ENCODE measurements at places on chromosomes 13 and 19. TPM values are rescaled to one million over a fixed set of nuclear protein-coding genes. Genes with fewer than 3 reads are reported as not detected.

SMIM44 gene
- not detected for polyA plus RNA-seq

ZNF486 gene
- 23.6 TPM for polyA plus RNA-seq

SERP2 gene
- polyA plus RNA-seq: 13.0 TPM

SIGLEC8 gene
- 0.07 TPM for polyA plus RNA-seq

GRIK5 gene
- polyA plus RNA-seq: 26.3 TPM

DNA sequence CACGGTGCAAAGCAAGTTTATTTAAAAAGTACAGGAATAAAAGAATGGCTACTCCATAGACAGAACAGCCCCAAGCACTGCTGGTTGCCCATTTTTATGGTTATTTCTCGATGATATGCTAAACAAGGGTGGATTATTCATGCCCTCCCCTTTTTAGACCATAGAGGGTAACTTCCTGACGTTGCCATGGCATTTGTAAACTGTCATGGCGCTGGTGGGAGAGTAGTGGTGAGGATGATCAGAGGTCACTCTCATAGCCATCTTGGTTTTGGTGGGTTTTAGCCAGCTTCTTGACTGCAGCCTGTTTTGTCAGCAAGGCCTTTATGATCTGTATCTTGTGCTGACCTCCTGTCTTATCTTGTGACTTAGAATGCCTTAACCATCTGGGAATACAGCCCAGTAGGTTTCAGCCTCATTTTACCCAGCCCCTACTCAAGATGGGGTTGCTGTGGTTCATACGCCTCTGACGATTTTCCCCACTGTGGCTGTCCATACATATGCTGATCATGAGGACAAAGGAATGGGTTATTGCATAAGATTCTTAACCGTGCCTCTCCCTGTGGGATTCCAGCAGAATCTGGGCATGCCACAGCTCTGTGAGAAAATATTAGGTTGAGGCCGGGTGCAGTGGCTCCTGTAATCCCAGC is 36.9 kb upstream of the ZNF507 start:
- no peak for DNase-seq

GRCh38 chr19:15316498-15316897 is 15.8 kb downstream of the BRD4 start:
- DNase-seq: no peak

DNA sequence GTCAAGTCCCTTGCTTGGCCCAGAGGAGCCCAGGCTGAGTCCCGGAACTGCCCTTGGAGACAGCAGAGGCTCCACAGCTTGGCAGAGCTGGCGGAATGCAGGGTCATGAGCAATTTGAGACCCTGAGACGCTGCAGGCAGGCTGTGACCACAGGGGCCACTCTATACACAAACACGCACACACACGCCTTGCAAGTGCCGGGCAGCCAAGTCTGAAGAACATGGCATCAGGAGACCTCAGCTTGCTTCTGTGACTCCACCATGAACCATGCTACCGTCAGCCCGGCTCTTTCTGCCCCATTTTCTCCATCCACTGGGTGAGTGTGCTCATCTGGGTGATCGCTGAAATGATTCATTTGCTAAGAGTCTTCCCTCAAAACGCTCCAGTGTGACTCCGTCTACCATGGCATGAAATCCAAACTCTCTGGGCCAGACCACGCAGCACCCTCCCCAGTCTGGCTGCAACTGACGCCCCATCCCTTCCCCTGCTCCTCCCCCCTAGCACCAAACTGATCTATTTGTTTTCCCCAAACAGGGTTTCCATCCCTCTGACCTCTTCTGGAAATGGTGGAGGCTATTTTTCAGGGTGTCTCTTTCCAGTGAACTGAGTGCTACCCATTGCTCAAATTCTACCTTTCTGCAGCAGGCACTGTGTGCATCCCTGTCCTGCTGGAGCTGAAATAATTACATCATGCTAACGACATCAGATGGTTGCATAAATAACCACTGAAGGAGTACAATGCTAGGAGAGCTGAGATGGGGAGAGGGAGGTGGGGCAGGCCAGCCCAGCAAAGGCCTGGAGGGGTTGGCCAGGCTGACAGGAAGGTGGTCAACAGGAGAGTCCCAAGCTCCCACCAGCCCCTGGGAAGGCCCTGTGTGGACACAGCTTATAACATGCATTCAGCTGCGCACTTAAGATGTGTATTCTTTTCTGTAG is 3.1 kb downstream of the CARS2 start:
- DNase-seq: no peak

DNA sequence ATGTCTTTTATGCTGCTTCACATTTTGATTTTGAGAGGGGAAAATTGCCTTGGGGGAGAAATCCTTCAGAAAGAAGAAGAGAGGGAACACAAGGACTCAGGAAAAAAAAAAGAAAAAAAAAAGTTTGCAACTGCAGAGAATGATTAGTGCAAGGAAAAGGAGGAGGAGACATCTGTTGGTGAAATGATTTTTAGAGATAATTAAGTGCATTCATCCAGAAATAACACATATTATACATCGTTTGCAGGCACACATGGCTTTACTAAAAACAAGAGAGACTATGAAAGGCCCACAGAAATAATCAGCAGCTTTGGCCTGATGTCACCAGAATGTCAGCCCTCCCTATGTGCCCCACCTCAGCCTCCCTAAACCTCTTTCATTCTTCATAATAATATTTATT is 1058.2 kb downstream of the PCDH9 start:
- DNase-seq: no peak

GRCh38 chr13:110116072-110116487 is 190.9 kb downstream of the COL4A1 start:
- DNase-seq: peak; percentile 59

GRCh38 chr13:67045357-67045756 is 184.8 kb downstream of the PCDH9 start:
- DNase-seq: no peak

DNA sequence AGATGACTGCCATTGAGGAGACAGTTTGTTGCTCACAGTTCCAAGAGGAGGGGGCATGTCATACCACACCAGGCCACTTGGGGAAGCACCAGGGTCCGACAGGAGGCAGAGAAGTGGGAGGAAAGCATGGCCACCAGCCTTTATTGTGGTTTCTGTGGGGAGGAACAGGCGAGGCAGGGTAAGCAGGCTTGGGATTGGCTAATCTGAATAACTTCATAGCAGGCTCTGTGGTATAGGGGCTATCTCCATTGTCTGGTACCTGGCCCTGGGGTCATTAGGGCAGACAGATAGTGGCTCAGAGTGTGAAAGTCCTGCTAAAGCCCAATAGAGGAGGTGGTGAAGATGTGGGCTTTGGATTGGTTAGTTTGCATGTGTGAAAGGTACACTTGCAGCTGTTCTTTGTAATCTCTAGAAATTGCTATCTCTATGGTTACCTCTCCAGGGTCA is 35.5 kb downstream of the CBY2 start:
- DNase-seq: no peak

GRCh38 chr13:113086991-113087922 is 18.3 kb upstream of the F7 start:
- no peak for DNase-seq

DNA sequence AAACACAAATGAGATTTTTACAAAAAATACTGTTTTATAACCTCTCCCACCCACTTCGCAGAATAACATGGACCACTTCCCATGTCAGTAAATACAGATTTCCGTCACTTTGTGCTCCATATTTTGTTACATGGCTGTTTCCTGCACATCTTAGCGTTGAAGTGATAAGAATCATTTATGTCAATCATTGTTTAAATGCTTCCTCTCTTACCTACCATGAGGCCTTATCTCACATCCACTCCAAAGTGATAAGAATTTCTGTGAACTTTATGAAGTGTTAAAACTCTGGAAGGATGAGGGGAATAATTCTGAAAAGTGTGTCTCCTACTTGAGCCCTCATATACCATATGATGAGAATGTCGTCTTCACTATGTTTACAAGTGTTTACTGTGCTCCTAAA is 36.6 kb upstream of the IL17D start:
- no peak for DNase-seq

DNA sequence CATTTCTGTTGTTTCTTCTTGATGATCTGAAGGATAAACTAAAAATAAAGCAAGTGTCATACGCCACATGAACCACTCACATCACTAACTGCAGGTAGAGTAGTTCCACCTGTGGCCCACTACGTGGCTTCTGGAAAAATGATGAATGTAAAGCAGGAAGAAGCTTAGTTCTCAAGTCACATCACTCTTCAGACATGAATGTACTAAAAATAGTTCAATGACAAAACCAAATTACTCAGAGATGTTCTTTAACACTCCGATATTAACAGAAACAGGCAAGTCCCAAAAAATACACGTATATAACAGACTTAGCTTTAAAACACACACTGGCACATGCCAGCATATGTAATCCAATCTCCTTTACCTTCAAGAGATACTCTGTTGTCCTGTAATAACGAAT is 21.6 kb downstream of the RAB20 start:
- no peak for DNase-seq

DNA sequence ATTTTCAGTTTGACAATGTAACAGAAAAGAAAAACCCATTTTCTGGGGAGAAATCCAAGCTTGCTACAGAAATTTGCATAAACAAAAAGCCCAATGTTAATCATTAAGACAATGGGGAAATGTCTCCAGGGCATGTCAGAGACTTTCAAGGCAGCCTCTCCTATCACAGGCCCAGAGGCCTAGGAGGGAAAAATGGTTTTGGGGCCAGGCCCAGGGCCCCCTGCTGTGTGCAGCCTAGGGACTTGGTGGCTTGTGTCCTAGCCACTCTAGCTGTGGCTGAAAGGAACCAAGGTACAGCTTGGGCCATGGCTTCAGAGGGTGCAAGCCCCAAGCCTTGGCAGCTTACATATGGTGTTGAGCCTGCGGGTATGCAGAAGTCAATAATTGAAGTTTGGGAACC is 8.0 kb upstream of the TEX30 start:
- DNase-seq: no peak

- DNase-seq: no peak
Measured at GRCh38 chr19:33390101-33390907, 16.8 kb downstream of the CEBPG start.

- no peak for DNase-seq
Measured at GRCh38 chr13:99058527-99059495, 80.9 kb upstream of the DOCK9 start.

GRCh38 chr19:44905437-44906160 is at the start of gene APOE:
APOE (plus strand) TSS chr19:44905796; CDS start chr19:44906625, 829 bp downstream.
- DNase-seq: peak; percentile 34

DNA sequence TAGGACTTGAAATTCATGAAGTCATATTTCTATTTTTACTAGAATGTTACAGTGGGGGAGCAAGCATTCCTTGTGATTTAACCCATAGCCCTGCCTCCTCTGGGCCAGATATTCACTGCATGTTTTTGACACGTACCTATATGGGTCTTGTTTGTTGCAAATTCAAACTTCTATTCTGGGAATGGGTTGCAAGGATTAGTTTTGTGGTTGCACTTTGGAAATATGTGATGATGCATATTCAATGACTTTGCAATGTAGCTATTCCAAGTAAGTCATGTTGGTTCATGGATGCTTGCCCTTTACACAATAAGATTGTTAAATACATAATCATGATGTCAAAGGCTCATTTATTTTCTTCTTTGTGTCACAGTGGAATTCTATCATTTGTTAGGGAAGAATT is 440.8 kb downstream of the TDRD3 start:
- no peak for DNase-seq

DNA sequence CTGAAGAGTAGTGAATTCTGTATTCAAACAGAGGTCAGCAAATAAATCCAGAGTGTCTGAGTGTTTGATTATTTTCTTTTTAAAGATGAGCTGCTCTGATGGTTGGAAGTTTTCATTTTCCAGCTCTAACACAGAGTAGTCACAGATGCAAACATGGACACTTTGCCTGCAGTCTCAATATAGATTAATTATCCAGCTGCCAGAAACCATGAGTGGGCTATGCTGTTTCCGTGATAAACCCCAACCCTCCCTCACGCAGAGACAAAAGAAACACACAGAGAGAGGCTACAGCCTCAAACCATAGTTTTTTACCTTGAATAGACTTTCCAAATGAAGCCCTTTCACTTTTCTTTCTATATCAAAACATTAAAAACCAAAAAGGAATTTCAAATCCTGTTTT is 884.7 kb downstream of the DIAPH3 start:
- no peak for DNase-seq

- DNase-seq: peak; percentile 87
Measured at GRCh38 chr19:16324384-16325160, at the start of gene KLF2. KLF2 (plus strand) TSS chr19:16324826; CDS start chr19:16324924, 98 bp downstream.
